ENCODE measurements at places on chromosomes 16 and 17.
A peak's percentile ranks its signal among the peaks of the same experiment; 100 is the strongest.

- no peak for DNase-seq
These were observed 124.8 kb downstream of the MRM1 start for GRCh38 chr17:36726199-36726598.

- no peak for DNase-seq
These were observed 120.6 kb upstream of the RBBP6 start for GRCh38 chr16:24418733-24419132.

DNA sequence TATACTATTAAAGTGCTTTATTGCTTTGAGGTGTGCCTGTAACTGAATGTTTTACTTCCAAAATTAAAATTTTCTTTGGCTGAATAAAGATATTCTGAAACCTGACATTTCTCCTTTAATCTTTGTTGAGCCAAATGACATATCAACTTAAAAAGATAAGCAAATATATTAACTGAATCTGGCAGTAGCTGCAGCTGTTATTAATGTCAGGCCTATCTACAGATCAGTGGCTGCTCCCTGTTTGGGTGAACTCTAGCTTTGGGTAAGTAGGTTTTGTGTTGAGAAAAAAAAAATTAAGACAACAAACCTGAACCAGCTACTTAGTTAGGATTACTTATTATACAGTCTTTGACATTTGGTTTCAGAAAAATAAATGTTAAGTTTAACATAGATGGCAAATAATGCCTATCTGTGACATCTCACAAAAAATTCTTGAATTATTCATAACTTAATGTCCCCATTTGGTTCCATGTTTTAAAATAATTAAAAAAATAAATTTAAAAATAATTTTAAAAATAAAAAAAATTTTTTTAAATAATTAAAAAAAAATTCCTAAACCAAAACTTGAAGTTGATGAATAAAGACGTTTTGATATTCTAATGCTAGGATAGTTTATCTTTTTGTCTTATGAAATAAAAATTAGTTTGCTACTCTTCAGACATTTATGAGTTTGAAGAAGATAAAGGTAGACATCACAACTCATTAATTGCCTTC, 19.8 kb downstream of the CPD start:
- no peak for DNase-seq

GRCh38 chr16:20774703-20775362, 11.0 kb downstream of the ACSM3 start:
- DNase-seq: peak; percentile 95

GRCh38 chr16:58732545-58733247, 1.4 kb downstream of the GOT2 start:
- peak; percentile 63 for DNase-seq

- DNase-seq: no peak
These were observed 64.6 kb downstream of the GOSR1 start for GRCh38 chr17:30541802-30542201.

- no peak for DNase-seq
These were observed 398.5 kb upstream of the DYNLRB2 start for GRCh38 chr16:80142281-80142680.

GRCh38 chr16:20910781-20911321, 10.3 kb downstream of the LYRM1 start:
- peak; percentile 52 for DNase-seq

- DNase-seq: peak; percentile 57
These were observed 15.7 kb upstream of the CPPED1 start for GRCh38 chr16:12819126-12820117.

DNA sequence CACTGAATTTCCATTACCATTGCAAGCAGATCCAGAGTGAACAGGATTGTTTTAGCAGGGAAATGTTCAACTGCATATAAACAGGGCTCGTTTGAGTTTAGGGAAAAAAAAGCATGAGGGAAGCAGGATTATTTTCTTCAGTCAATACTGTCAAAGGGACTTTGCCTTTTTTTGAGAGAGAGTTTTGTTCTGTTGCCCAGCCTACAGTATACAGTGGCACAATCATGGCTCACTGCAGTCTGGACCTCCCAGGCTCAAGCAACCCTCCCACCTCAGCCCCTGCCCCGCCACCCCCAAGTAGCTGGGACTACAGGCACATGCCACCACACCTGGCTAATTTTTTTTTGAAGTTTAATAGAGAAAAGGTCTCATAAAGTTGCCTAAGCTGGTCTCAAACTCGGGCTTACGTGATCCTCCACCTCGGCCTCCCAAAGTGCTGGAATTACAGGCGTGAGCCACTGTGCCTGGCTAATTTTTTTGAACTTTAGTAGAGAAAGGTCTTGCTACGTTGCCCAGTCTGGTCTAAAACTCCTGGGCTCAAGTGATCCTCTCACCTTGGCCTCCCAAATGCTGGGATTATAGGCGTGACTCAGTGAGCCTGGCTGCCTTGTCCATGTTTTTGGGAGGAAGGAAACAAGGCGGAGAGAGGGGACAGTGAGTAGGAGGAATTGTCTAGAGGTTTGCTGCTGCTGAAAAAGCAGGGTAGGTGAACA, 14.8 kb downstream of the PKD1L3 start:
- DNase-seq: no peak

- DNase-seq: no peak
These were observed 35.7 kb downstream of the MYH13 start for GRCh38 chr17:10337136-10337535.

- peak; percentile 86 for DNase-seq
These were observed at the start of gene TLK2 for GRCh38 chr17:62478424-62478879. TSS of gene TLK2 (plus strand) at chr17:62478825. CDS start at chr17:62481126, 2,301 bp downstream.

GRCh38 chr16:28212532-28212873, 738 bp upstream of the XPO6 start:
- DNase-seq: peak; percentile 53

- no peak for DNase-seq
These were observed 45.9 kb upstream of the HS3ST3A1 start for GRCh38 chr17:13647543-13648021.

DNA sequence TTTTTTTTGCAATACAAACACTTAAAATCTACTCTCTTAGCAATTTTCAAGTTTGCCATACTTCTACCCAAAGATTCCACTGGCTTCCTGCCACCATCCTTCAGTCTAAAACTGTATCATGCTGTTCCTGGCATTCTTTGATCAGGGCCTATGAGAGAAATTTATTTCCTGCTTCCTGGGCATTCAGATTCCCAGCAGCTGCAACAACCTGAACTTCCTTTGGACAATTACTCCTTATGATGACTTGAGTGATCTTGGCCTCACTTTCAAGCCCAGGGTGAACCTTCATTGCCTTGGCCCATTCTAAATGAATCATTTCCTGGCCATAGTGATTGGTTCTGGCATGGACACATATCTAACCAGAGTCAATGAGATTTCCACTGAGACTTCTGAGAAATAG, 18.0 kb upstream of the MON1B start:
- DNase-seq: no peak

DNA sequence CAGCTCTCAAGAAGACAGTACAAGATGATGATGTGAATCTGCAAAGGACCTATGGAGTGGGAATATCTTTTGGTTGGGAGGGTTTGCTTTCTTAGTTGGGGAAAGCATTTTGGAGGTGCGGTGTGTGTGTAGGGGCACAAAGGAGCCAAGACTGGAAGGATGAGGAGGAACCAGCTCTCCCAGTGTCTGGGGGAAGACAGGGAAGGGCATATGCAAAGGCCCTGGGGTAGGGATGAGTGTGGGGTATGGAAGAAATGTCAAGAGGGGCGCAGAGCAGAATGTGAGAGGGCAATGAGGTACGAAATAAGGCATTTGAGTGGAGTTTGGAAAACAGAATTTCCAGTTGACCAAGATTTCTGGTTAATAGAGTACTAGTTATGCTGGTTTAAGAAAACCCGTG, 187.4 kb downstream of the SNX29 start:
- DNase-seq: no peak

- no peak for DNase-seq
These were observed 473.9 kb downstream of the TOX3 start for GRCh38 chr16:52073024-52073423.

- no peak for DNase-seq
These were observed 107.8 kb downstream of the GNAO1 start for GRCh38 chr16:56298948-56299596.

DNA sequence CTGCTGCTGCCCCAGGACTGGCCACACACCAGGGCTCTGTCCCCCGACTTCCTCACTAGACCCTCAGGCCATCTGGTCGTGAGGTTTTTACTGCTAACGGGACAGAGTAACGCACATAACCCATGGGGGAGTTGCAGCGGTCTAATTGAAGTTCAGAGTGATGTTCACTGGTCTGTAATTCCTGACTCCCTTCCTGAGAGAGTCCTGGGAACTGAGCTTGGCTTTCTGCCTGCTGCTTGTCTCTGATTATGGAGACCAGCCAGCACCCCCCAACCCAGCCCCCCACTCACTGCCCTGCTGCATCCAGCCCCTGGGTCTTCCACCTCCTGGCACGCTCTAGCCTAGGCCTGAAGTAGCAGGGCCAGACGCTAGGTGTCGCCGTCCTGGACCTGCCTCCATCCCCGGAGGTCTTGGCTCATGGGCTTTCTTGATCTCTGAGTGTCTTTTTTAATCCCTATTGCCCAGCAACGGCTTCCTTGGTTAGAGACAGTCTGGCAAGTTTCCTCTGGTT, 192.9 kb downstream of the CCDC182 start:
- no peak for DNase-seq

- no peak for DNase-seq
These were observed 319.8 kb upstream of the GOT2 start for GRCh38 chr16:59053911-59054310.

- DNase-seq: no peak
These were observed 36.6 kb downstream of the RBFOX1 start for GRCh38 chr16:7369204-7369603.
